ENCODE measurements at places on chromosomes 1 and 21. TPM values are rescaled to one million over a fixed set of nuclear protein-coding genes. Genes with fewer than 3 reads are reported as not detected.

COA7 gene
- 10.8 TPM for total RNA-seq

TAS1R3 gene
- total RNA-seq: 3.7 TPM

VANGL2 gene
- total RNA-seq: 0.04 TPM

UBXN10 gene
- total RNA-seq: 0.22 TPM

TNFAIP8L2 gene
- total RNA-seq: 38.4 TPM

DNA sequence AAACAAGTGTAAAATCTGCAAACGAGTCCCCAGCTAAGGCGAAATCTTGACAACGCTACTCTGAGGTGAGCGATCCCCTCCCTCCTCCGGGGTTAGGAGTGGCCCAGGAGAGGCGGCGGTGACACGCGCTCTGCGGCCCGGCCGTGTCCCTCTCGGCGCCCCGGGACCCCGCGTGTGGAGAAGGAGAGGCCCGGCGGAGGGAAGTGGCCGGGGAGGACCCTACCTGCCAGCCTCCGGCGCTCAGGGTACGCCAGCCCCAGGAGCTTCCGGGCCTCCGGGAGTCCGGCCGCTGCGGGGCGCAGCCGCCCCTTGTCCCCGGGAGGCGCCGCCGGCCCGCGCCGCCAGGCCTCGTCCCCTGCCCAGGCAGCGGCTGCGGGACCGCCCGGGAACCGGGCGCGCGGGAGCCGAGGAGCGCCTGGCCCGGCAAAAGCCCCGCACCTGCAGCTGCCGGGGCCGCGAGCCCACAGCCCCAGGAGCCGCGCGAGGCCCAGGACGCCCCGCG lies 543 bp downstream of the ABCB10 start:
- DNase-seq: peak; percentile 38
- peak overlapping the region; percentile 93 for H3K4me3 ChIP-seq
- peaks cover 7% of the 10 kb centered on the region for H3K36me3 ChIP-seq
- no peaks in the 10 kb centered on the region for H3K27me3 ChIP-seq
- H3K4me1 ChIP-seq: peaks cover 38% of the 10 kb centered on the region

- no peak overlapping the region for H3K27ac ChIP-seq
- H3K27me3 ChIP-seq: peaks cover 4% of the 10 kb centered on the region
- H3K4me3 ChIP-seq: no peak overlapping the region
- peaks cover 42% of the 10 kb centered on the region for H3K4me1 ChIP-seq
Observed at GRCh38 chr21:35234725-35235124, 185.6 kb upstream of the RUNX1 start.

DNA sequence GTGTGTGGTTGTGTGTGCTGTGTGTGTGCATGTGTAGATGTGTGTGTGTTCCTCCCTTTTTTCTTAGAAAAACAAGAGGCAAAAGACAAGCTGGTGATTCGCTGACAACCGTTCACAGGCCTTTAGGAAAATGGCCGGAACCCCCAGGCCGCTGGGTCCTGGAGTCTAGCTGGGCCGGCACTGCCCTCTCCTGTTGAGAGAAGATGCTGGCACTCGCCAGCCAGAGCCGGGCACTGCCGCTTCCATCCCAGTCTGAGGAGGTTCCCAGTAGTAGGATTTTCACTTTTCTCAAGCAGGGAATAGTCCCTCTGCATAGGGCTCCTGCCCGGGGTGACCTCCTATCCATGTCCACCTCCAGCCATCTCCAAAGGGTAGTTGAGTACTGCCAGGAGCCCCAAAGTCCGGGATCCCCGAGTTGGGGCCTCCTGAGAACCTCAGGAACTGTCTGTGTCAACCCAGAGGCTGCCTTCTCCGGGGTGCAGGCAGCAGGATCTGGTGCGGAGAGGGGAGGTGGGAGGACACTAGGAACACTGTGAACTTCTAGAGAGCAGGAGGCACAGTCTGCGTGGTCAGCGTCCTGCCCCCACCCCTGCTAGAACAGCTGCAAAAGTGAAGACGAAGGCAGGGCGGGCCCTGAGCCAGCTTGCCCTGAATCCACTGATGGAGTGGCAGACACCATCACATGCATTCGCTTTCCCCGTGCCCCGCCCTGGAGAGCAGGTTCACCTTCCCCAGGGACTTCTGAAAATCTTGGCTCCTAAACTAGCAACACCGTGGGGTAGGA lies 44.1 kb upstream of the ARHGEF16 start:
- H3K4me3 ChIP-seq: no peak overlapping the region
- H3K4me1 ChIP-seq: no peaks in the 10 kb centered on the region
- no peak for DNase-seq
- no peaks in the 10 kb centered on the region for H3K36me3 ChIP-seq
- no peaks in the 10 kb centered on the region for H3K27me3 ChIP-seq

GRCh38 chr1:90831910-90832309 lies 114.8 kb upstream of the BARHL2 start:
- H3K4me3 ChIP-seq: no peak overlapping the region
- H3K36me3 ChIP-seq: peaks cover 4% of the 10 kb centered on the region
- no peak for DNase-seq

DNA sequence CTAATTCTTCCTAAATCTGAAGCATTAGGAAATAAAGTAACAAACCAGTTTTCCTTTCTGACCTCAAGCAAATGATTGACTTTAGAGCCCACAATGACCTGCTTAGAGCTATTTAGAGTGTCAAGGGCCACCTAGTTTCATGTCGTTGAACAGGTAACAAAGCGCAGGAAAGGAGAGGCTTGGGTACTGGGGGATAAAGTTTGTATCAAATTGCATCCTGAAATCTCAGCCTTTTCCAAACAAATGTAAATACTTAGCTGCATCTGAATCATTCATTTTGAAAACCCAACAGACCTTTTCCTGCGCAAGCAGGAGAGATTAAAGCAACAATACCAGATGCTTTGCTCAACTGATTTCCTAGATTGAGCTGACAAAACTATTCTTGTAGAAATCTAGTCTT lies 121.2 kb downstream of the NRIP1 start:
- no peaks in the 10 kb centered on the region for H3K36me3 ChIP-seq
- H3K27ac ChIP-seq: no peak overlapping the region
- no peak overlapping the region for H3K4me3 ChIP-seq
- no peaks in the 10 kb centered on the region for H3K4me1 ChIP-seq
- no peaks in the 10 kb centered on the region for H3K27me3 ChIP-seq

Measured in activated CD4-positive, alpha-beta T cell treated with anti-CD3 and anti-CD28 coated beads, Interleukin-2, amount 10 ng/mL, durations not matched to agents 7 days and 5 days (primary cell).